Activated CD8-positive, alpha-beta memory T cell treated with anti-CD3 and anti-CD28 coated beads, Interleukin-2, amount 10 ng/mL, durations not matched to agents 7 days and 5 days (primary cell): ENCODE measurements at places on chromosomes 3 and 15. TPM values are rescaled to one million over a fixed set of nuclear protein-coding genes. Genes with fewer than 3 reads are reported as not detected.

DNA sequence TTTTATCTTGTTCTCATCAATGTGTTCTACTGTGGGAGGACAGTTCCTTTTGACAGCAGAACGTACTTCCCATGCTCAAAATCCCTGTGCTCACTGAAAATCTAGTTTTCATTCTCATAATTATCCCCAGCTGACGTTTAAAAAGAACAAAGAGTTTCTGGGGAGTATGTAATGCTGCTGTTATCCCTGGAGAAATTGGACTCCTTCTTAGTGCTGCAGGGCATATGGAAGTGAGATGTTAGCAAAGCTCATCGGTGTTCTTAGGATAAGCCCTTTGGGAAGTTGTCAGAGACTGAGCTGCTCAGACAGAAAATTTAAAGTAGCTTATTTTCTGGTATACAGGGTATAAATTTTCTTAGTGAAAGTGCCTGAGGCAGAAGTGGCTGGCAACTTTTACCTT is 66.5 kb downstream of the CDAN1 start:
- no peak overlapping the region for H3K27ac ChIP-seq
- no peak for DNase-seq

DNA sequence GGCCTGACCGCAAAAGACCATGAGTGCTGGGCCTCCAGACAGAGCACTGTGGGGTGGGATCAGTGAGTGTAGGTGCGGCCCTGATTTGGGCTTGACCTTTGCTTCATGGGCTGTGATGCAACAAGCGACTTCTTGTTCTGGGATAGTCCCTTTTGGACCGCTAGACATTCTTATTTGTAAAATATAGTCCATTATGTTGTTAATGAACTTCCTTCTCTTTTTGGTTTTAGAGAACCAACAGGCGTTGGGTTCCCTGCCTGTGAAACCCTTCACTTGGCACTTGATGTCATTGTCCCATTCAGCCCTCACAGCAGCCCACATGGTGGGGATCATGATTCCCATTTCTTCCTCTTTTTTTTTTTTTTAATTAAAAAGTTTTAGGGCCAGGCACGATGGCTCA is 15.8 kb upstream of the TRH start:
- no peaks in the 10 kb centered on the region for H3K36me3 ChIP-seq
- H3K4me1 ChIP-seq, result no peaks in the 10 kb centered on the region
- no peak overlapping the region for H3K4me3 ChIP-seq
- H3K27ac ChIP-seq, result no peak overlapping the region
- H3K27me3 ChIP-seq, result peaks cover 7% of the 10 kb centered on the region

- H3K27me3 ChIP-seq, result no peaks in the 10 kb centered on the region
- no peak overlapping the region for H3K4me3 ChIP-seq
- DNase-seq, result no peak
- H3K4me1 ChIP-seq, result no peaks in the 10 kb centered on the region
- H3K36me3 ChIP-seq, result no peaks in the 10 kb centered on the region
Measured at GRCh38 chr3:78951342-78951945, 816.4 kb downstream of the ROBO1 start.

DNA sequence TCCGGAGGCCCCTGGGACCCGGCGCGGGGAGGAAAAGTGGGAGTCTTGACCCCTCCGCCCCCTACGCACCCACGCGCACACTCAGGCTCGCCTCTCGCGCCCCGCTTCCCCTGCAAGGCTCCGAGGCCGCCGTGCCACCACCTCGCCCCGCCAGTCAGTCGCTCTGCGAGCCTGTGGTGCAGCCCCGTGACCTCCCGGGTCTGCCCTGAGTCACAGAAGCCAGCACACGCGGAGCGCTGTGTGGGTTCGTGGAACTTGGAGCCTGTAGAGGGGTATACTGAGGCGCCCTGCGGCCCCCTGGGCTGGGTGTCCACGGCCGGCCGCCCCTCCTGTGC is 380 bp upstream of the ALS2CL start:
- H3K27me3 ChIP-seq, result peaks cover 18% of the 10 kb centered on the region
- H3K4me1 ChIP-seq, result peaks cover 19% of the 10 kb centered on the region
- DNase-seq, result no peak
- no peak overlapping the region for H3K27ac ChIP-seq

GRCh38 chr3:173584093-173584837 is 186.7 kb downstream of the NLGN1 start:
- DNase-seq, result no peak
- peaks cover 22% of the 10 kb centered on the region for H3K27me3 ChIP-seq
- no peak overlapping the region for H3K27ac ChIP-seq
- no peak overlapping the region for H3K4me3 ChIP-seq

DNA sequence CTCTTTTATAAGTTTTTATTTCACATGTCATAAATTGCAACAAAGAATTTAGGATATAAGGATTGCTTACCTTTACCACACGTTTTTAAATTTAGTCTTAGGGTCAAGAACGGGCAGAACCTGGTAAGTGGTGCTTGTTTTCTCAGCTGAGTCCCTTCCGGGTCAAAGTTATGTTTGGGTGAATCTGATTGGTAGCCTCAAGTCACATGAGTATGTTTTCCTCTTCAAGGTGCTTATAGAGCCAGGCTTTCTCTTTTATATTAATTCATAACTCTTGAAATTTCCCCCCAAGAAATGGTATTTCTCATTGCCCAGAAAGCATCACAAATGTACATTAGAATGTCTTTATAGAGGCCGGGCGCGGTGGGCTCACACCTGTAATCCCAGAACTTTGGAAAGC is 415.7 kb upstream of the ROBO2 start:
- no peak overlapping the region for H3K4me3 ChIP-seq
- no peaks in the 10 kb centered on the region for H3K27me3 ChIP-seq
- no peak for DNase-seq
- no peaks in the 10 kb centered on the region for H3K36me3 ChIP-seq
- no peaks in the 10 kb centered on the region for H3K4me1 ChIP-seq

GRCh38 chr3:114756506-114757279 is 390.4 kb downstream of the ZBTB20 start:
- H3K4me1 ChIP-seq, result no peaks in the 10 kb centered on the region
- DNase-seq, result no peak
- no peak overlapping the region for H3K27ac ChIP-seq

- no peak for DNase-seq
- no peak overlapping the region for H3K4me3 ChIP-seq
- peaks cover 14% of the 10 kb centered on the region for H3K27me3 ChIP-seq
- no peak overlapping the region for H3K27ac ChIP-seq
- H3K36me3 ChIP-seq, result no peaks in the 10 kb centered on the region
- H3K4me1 ChIP-seq, result no peaks in the 10 kb centered on the region
Measured at GRCh38 chr15:60827492-60827891, 348.6 kb upstream of the ICE2 start.

DNA sequence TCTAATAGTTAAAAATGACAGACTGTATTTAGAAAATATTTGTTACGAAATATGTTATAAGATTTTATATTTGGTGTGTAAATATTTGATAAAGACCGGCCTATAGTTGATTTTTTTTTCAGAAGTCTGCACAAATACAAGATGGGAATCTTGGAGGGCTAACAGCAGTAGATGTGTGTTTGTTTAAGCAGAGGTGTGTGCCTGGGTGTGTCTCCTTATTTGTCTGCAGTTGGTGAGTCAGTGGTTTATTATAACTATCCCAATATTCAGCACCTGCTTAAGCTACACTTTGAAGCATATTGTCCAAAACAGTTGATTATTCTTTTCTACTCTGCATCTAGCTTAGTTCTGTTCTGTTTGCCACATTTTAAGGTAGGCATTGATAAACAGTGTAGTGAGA is 12.4 kb downstream of the GLCE start:
- DNase-seq, result no peak
- H3K4me3 ChIP-seq, result no peak overlapping the region
- peaks cover 3% of the 10 kb centered on the region for H3K27me3 ChIP-seq
- no peak overlapping the region for H3K27ac ChIP-seq
- H3K4me1 ChIP-seq, result no peaks in the 10 kb centered on the region

DNA sequence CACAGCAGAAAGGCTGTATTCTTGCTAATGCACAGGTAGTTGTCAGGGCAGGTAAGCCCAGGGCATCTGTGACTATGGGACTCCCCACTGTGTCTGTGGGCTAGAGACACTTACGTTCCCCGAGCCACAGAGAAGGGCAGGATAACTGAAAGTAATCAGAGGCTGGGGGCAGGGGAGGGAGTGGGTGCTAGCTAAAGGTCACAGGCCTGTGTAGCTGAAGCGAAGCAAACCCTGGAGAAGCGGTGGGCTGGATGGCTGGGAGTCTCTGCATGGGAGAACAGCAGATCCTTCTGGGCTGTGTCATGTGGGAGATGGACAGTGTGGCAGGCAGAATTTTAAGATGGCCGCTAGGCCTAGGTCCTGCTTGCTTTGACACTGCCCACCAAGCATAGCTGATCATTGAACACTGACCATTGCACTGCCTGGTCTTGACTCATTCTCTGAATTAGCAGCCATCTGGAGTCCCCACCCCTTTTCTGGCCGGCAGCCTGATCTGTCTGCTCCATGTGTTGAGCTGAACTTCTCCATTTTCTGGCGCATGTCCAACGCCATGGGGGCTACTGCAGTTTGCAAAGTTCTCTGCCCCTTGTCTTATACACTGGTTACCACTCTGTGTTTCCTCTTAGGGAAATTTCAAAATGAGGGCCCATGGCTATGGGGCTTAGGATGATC is 110.0 kb downstream of the DGKG start:
- peaks cover 9% of the 10 kb centered on the region for H3K4me1 ChIP-seq
- no peak for DNase-seq
- H3K36me3 ChIP-seq, result no peaks in the 10 kb centered on the region
- H3K27ac ChIP-seq, result no peak overlapping the region
- H3K4me3 ChIP-seq, result no peak overlapping the region

CTSH gene
- 48.1 TPM for total RNA-seq

GOLGA6L9 gene
- total RNA-seq, result 1.1 TPM

LMAN1L gene
- total RNA-seq, result not detected
